ENCODE measurements at places on chromosomes 3 and 15.
A peak's percentile ranks its signal among the peaks of the same experiment; 100 is the strongest.

GRCh38 chr3:170751083-170751898 lies 118.7 kb downstream of the RPL22L1 start:
- DNase-seq = no peak

GRCh38 chr3:132253262-132253878 lies 63.8 kb upstream of the ACP3 start:
- no peak for DNase-seq

- no peak for DNase-seq
Measured at GRCh38 chr15:60795889-60796288, 316.9 kb upstream of the ICE2 start.

DNA sequence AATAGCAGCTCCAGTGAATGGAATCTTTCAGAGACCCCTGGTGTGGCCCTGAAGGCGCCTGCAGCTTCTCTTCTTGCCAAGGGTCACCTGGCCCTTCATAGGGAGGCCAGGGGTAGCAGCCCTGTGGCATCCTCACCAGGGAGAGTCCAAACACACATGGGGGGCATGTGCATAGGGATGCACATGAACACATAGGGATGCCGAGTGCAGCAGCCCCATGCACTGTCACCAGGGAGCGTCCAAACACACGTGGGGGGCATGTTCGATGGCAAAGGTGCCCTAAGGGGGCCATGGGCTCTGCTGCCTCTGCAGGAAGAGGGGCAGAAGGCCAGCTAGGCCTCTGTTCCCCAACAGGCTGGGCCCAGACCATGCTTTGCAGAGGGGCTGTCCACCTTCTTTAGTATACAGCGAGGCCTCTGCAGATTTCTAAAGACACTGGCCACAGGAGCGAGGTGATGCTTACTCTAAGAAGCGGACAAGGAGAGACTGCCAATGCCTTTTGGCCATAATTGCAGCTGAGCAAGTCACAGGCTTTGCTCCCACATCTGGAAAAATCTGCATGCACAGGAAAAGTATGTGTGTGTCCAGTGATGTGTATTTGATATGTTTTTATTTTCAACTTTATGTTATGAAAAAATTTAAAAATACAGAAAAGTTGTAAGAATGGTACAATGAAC lies 21.0 kb downstream of the ANAPC13 start:
- DNase-seq = no peak

DNA sequence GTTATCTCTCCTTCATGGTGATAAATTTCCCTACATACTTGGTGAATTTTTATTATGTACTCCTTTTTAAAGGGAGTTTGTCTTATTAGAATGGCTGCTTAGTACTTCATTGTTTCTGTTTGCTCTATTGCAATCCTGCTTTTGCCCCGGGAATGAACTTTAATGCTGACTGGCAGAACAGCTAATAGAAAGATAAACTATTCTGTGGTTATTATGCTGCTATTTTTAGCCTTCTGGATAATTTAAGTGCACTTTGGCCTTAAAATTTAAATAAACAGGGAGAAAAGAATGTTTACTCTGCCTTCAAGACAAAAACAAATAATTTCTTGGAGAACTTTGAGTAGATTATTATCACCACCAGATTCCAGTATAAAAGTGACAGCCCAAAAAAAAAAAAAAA lies 413.8 kb upstream of the CCDC54 start:
- no peak for DNase-seq

DNA sequence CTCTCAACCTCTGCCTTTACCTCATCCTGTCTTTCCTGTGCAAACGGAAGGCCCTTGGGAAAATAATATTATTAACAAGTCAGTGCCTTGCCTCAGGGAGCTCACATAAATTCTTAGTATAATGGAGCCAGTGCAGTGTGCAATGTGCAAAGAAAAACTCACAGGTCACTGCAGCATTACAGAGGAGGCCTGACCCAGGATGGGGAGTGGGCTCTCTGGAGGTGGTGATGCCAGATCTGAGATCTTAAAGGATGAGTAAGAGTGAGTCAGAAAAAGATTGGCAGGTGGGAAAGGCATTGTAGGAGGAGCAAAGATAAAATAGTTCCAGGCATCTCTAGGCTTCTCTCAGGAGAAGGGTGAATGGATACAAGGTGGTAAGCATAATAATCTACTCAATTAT lies 185.6 kb upstream of the ADAMTS9 start:
- no peak for DNase-seq

GRCh38 chr3:70064194-70064779 lies 64.8 kb downstream of the SAMMSON start:
- no peak for DNase-seq

DNA sequence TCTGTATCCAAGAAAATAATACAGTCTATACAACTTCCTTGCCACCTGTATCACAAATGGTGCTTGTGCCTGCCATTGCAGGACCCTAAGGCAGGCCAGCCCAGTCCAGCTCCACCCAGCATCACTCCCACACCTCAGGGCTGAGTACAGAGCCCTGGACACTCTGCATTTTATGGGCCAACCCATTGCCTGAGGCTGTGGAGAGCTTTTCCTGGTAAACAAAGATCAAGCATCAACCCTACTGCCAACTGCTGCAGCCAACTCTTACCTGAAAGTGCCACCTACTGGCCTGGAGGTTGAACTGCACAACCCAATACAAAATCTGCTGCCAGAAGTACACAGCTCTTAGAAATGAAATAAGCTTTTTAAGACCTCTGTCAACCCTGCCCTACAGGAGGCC lies 1082.2 kb downstream of the NAALADL2 start:
- no peak for DNase-seq

- no peak for DNase-seq
Measured at GRCh38 chr15:95503640-95504225, 826.8 kb upstream of the NR2F2 start.

GRCh38 chr15:79769069-79769481 lies 127.7 kb downstream of the MTHFS start:
- DNase-seq = no peak

- DNase-seq = no peak
Measured at GRCh38 chr3:151281671-151282324, 3.5 kb upstream of the P2RY14 start.

DNA sequence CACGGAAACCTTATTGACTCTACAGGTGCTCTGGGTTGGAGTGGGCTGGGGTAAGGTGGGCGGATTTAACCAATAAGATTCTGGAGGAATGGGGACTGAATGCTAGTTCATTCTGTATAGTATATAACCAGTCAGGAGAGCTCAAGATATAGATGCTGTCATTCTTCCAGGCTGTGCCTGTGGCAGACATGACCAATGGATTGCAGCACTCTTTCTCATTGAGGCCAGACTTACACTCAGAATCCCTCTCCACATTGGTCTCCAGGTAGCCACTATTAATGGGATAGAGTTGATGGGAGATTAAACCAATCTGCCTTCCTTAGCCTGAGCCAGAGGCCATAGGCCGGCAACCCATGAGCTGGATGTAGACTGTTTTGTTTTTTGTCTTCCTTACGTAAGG lies 82.8 kb upstream of the MEF2A start:
- DNase-seq = no peak

GRCh38 chr3:170117134-170117533 lies 64.4 kb downstream of the PHC3 start:
- no peak for DNase-seq

DNA sequence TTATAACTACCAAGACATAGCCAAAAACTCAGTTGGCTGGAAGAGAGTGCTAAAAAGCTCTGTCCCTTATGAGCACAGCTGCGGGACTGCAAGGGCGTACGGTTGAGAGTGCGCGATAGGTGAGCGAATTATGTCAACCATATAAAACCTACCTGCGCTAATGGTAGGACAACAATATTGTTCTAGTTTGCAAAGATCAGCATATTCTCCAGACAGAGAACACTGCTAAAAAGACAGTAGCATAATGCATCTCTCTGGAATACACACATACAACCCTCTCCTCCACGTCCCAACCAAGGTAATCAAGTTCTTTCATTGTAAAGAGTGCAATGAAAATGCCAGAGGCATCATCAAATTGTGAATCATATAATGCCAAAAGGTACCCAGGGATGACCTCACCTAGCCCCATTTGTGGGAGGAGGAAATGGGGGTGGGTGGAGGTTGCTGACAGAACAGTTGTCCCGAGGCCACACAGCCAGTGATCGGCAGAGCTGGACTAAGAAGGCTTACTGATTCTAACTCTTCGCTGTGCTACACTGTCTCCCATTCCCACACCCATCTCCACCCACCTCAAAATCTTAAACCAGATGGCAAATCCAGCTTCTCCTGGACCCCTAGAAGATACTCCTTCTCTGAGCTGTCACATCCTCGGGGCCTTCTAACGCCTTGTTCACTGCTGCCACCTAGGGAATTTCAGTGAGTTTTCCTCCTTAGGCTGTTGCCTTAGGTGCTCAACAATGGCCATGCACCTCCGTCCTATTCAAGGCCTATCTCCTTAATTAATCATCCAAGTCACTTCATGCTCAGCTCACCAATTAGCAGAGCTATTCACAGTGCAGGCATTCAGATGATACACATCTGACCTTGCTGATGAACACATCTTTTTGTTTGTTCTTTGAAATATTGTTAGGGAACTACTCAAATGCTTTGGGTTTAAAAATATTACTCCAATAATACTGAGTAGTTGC lies 60.7 kb downstream of the RPL22L1 start:
- DNase-seq = no peak

DNA sequence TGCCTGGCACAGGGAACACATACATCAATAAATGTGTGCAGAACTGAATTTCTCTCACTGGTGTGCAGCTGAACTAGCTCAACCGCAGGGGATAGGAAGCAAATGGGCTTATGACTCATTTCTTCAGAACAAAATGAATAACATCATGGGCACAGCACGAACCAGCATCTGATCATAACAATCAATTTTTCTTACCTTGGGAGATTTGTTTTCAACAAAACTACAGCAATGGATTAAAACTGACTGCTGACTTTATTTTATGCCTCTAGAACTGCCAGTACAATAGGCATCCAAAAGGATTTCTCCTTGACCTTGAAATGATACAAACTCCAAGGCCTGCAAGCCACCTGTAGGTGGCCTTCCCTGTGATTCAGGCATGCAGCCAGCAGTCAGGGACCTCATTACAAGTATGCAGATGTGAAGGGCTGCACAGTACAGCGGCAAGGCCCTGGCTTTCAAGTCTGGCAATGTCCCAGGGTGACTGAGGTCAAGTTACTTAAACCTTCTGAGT lies 26.1 kb downstream of the TAMM41 start:
- no peak for DNase-seq

- no peak for DNase-seq
Measured at GRCh38 chr15:42456971-42457370, 34.0 kb downstream of the ZNF106 start.

GRCh38 chr3:9595877-9596276 lies 42.3 kb upstream of the LHFPL4 start:
- no peak for DNase-seq

DNA sequence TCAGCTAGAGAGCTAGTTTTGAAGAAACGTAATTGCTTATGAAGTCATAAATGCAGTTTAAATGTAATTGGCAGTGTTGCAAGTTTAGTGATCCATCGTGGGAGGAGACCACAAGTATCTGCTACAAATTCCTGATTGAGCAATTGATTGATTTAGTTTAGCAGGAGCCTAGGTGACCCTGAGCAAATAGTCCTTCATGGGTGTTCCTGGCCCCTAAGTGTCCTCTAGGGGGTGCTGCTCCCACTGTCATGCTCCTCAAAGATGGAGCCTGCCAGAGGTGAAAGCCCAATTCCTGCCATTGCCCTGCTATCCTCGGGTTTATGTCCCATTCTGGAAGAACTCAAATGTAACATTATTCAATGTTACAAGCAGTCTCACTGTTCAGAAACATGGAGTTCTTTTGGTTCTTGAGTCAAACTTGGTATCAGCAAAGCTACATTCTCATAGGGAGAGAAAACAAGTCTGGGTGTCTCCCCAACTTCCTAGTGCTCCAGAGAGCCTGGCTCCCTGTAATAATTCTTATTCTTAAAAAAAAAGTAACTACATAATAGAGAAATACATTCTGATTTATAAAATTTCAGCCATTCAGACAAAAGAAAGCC lies 29.8 kb upstream of the SENP5 start:
- no peak for DNase-seq

DNA sequence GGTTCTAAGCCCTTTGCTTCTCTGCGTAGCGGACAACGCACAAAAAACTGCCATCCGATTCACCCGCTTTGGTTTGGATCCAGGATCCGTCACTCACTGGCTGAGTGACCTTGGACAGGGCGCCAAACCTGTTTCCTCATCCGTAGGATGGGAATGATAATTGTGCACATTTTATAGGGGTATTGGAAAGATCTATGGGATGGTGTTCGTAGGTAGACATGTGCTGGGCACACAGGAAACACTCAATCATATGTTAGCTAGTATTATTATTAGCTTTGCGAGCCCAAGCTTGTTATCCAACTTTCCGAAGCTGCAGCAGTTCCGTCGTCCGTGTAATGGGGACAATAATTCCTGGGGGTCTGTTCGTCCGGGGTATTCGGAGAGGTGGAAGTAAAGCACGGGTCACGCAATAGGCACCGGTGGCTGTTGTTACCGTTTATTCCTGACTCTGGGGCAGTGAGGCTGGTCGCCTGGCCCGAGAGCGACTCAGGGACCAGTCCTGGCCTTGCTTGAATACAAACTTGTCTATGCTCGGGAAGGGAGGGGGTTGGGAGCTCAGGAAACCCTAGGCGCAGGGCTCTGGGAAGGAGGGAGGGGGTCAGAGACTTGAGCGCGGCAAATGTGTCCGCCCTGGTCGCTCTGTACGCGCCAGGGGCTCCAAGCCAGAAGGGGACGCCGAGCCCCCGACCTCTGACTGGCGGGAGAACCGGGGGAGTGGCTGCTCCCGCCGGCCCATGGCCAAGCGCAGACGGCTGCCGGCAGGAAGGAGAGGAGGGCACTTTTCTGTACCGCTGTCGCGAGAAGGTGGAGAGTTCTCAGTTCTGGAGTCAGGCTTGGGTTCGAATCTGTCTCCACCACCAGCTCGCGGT lies 1.3 kb downstream of the SPSB4 start:
- peak; percentile 39 for DNase-seq

DNA sequence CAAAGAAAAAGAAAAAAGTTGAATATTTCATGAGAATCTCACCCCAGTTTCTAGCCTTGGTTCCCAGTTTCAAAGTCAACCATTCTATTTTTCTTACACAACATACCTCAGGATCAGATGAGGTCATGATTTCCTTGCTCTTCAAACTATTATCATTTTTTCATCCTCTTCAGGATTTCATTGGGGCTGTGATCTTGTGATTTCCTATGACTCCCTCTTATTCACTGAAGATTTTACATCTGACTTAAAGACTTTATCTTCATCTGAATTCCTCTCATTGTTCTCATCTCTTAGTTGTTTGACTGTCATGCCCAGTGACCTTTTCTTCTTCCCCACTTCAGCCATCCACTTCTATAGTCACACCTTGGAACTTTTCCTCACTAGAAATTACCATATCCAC lies 3.1 kb upstream of the C3orf33 start:
- DNase-seq = no peak

GRCh38 chr3:131502530-131503319 lies at the start of gene MRPL3:
TSS of gene MRPL3 (minus strand) at chr3:131502971. CDS start at chr3:131502821, 150 bp downstream.
- peak; percentile 83 for DNase-seq

DNA sequence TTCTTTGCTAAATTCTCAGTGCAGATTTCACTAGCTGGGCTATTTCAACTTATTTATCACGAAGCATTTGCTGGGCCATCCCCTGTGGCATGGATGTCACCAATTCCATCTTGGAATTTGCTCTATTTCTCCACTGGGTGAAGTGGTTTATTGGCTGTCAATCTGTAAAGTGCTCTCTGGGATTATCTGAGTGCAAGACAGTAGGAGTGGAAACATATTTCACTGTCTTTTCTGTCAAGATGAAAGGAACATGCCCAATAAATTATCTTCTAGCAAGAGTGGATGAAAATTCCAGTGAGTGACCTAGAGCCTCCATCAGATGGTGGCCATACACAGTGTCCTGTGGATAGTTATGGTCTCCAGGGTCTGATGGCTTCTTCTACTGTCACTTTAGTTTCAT lies 25.1 kb upstream of the CTDSPL start:
- no peak for DNase-seq

GRCh38 chr3:97970956-97971620 lies 1.1 kb downstream of the RIOX2 start:
- no peak for DNase-seq

Data from mesothelial cell of epicardium (in vitro differentiated cells).